Testis (tissue), 5 donors: ENCODE measurements at places on chromosomes 6 and 20. TPM values are rescaled to one million over a fixed set of nuclear protein-coding genes. Genes with fewer than 3 reads are reported as not detected.
A peak's percentile ranks its signal among the peaks of the same experiment; 100 is the strongest.

The POPDC3 gene
- total RNA-seq = 9.8 TPM

The OXT gene
- 6.7 TPM for total RNA-seq

The HCRTR2 gene
- 0.50 TPM for total RNA-seq

The GMNN gene
- total RNA-seq = 37.4 TPM

The SERPINB1 gene
- total RNA-seq = 19.6 TPM

The KLHDC3 gene
- total RNA-seq = 207 TPM

The DLK2 gene
- total RNA-seq = 1.7 TPM

The RRAGD gene
- 19.4 TPM for total RNA-seq

The NRSN1 gene
- not detected for total RNA-seq

The SPATS1 gene
- total RNA-seq = 13.1 TPM

The PSORS1C1 gene
- total RNA-seq = 28.0 TPM

The LY6G6C gene
- total RNA-seq = 0.39 TPM

The HAO1 gene
- total RNA-seq = not detected

GRCh38 chr20:46351357-46352058 is 43.2 kb upstream of the CDH22 start:
- no peak for DNase-seq

DNA sequence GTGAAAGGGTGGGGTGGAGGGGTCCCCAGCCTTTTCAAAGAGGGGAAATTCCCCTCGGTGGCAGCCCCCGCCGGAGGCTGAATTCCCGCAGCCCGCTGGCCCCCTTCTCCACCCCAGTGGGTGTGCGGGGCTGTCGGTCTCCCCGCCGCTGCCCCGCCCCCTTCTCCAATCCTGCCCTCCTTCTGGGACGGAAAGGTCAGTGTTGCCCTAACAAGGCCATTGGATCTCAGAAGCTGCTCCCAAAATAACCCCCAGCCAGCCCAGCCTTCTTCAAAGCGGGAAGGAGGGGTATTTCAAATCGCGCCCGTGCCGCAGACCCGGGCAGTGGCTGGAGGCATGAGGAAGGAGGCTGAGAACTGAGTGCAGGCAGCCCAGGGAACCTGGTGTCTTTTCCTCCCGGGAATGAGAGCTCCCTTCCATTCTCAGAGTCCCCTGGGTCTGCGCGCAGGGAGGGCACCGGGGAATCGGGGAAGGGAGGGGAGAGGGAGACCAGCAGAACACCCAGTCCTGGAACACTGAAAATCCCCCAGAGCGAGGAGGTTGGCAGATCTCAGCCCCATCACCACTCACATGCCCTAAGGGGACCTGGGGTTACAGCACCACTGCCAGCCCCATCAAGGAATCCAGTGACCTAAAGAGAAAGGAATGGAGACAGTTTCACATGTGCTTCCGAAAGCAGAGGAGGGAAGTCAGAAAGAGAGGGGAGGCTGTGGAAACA is at the start of gene JPH2:
Gene JPH2, minus strand, starts transcription at position 135 of the 718 bp plus-strand sequence. CDS start 483 bp downstream, outside the sequence.
- no peak for DNase-seq

- DNase-seq = no peak
These were observed 22.6 kb upstream of the MPC1 start for GRCh38 chr6:166405386-166405785.

GRCh38 chr6:36968266-36968977 is 13.9 kb downstream of the PI16 start:
- DNase-seq = peak; percentile 71

DNA sequence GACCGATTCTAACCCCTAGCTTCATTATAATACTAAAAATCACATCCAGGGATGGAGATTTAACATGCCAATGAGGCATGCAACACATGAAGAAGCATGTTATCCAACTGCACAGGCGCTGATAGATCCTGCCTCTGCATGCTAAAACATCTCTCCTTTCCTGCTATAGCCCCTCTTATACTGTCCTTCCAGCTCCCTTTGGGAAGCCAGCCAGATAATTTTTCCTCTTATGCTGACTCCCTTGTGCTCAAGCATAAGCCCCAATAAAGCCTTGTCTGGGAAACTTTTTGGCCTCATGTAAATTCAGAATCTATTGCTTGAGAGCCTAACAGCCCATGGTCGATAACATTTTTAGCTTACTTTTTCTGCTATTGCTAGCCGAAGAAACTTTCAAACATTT is 404.3 kb downstream of the EPM2A start:
- no peak for DNase-seq

DNA sequence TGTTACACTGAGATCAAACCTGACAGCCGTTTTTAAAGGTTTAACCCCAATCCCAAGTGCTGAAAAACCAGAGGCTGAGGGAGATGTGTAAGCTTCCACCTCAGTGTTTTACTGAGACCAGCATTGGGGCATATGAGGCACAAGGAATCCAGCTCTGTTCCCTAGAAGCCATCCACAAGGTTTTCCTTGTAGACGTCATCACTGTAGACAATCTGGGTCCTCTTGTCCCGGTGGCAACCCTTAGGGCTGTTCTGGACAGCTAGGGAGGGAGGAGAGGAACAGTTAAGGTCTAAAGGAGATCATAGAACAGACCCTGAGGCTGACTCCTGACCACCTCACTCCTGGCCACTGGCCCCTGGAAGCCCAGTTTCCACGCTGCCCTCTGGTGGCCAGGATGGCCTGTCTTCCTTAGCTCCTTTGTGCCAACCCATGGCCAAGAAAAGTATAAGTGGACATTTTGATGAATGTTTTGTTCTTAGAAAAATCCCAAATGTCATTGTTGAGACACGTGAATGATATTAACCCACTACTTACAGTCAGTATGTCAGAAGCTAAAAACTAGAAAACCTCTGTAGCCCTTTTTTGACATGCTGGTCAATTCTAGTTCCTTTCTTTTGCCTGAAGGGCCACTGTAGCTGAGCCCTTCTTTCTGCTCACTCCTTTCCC is 6.4 kb downstream of the CFB start:
- peak; percentile 80 for DNase-seq

DNA sequence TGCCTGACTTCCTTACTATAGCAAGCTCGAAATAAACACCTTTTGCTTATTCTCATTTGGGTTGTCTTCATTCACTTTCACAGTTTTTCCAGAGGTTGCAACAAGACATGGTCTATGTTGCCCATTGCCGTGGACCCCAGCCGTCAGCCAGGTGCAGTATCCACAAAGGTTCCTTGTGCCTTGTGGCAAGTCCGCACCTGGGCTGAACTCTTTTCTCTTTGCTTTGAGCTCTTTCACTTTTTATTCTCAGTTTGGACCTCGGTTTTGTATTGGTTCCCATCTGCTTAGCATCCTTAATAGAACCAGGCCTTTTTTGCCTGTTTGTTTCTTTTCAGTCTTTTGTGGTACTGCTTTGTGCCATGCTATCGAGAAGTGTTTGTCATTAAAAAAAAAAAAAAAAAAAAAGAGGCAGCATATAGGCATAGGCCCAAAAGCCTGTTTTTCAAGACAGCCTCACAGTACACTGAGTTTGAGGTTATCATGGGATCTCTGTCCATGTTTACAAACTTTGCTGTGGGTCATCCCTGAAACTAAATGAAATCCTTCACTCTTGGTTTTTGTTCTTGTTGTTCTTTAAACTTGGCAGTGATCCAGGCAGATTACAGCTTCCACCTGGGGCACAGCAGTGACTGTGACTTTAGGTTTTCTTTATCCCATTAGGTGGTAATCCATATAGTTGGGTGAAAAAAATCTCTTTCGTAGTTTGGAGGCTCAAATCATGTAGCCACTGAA is 33.3 kb downstream of the GSTA3 start:
- no peak for DNase-seq

DNA sequence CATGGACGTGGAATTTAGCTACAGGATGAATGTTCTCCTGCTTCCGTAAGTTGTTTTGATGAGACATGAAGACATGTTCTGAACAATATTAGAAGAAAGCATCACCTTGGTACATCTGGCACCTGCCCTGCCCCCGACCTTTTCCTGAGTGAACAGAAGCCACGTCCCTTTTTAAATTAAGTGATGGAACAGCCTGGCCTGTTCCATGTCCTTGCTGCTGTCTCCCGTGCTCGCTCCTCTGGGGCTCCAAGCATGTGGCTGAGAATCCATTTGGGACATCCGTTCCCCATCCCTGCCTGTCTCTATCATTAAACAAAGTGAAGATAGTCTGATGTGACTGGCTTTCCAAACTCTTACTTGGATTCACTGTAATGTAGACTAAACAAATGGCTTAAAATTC is 36.4 kb downstream of the ERMARD start:
- no peak for DNase-seq

- peak; percentile 62 for DNase-seq
These were observed 21.8 kb upstream of the RAB23 start for GRCh38 chr6:57243954-57244353.

DNA sequence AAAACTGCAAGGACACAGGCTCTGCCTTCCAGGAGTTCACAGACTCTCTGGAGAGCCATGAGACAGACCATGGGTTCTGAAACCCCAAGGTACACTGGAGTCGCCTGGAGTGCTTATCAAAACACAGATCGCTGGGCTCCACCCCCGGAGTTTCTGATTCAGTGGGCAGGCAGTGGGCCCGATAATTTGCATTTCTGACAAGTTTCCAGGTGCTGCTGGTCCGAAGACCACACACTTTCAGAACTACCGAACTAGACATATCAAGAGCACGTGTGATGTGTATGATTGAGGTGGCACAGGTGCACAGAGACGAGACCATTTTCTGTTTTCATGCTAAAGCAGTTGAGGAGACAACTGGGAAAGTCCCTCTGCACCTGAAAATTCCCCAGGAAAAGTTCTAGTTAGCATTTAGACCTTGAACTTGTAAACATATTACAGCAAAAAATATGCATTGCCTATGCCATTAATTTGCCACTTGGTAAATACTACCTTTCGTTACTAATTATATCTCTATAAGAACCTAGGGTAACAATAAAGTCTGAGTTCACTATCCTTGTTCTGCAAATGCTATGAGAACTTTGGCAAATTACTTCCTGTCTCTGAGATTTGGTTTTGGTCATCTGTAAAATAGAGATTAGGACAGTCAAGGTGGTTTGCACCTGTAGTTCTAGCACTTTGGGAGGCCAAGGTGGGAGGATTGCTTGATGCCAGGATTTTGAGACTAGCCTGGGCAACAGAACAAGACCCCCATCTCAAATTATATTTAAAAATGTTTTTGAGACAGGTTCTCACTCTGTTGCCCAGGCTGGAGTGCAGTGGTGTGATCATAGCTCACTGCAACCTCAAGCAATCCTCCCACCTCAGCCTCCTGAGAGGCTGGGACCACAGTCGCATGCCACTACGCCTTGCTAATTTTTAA is 14.3 kb upstream of the PIM1 start:
- DNase-seq = no peak

GRCh38 chr20:34861386-34862084 is 11.1 kb downstream of the GGT7 start:
- DNase-seq = no peak

- DNase-seq = no peak
These were observed 23.2 kb downstream of the MAS1 start for GRCh38 chr6:159913862-159914564.

DNA sequence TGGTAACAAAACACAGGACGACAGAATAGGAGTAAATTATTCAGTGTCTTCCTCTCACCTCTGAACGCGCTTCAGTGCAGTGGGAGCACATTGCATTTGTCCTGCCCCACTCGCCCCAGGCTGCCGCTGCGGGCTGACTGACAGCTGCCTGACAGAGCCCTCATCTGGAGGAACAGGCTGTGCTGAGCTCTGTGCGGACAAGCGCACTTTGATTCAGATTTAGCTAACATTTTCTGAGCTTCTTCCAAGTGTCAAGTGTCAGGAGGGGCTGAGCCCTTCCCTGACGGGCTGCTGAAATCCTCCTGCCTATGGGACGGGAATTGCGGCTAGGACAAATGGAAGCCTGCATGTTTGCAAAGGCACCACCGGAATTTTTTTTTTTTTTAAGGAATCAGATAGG is 383.0 kb upstream of the CDH4 start:
- DNase-seq = no peak

DNA sequence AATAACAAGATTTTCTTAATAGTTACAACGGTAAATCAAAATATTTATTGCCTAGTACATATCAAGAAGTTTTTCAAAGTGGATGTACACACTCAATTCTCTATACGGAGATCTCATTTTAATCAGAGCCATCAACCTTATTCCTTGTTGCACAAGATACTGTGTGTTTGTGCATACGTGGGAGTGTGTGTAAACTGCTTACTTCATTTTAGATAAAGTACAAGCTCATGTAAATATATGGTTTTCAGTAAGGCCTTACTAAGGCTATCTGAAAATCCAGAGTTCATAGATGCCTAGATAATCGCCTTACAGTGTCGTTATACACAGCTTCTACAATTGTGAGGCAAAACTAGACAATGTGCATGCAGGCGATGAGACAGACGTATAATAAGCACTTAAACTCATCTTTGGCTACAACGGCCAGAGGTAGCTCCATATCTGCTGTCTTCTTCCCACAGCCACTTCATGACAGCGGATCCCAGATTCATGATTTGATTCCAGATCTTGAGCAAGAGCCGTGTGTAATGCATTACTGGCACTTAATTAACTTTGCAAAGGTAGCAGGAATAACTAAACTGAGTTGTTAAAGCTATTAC is 2.5 kb downstream of the PERP start:
- DNase-seq = no peak

- no peak for DNase-seq
These were observed 33.2 kb downstream of the CDH22 start for GRCh38 chr20:46275091-46275490.

GRCh38 chr6:134870677-134871498 is 79.0 kb downstream of the ALDH8A1 start:
- DNase-seq = no peak
